Natural killer cell treated with Interleukin-12 subunit alpha and Interleukin-12 subunit beta and Interleukin-15 and Interleukin-18, amount 100 ng/mL, for 72 hours (primary cell): ENCODE measurements at places on chromosomes 16 and 17.
A peak's percentile ranks its signal among the peaks of the same experiment; 100 is the strongest.

GRCh38 chr16:76535-77272 lies 1.3 kb upstream of the MPG start:
- no peak for DNase-seq

- DNase-seq = no peak
Measured at GRCh38 chr16:4749700-4750257, 15.4 kb downstream of the DNAAF8 start.

GRCh38 chr17:78409191-78409928 lies 30.9 kb downstream of the PGS1 start:
- no peak for DNase-seq

DNA sequence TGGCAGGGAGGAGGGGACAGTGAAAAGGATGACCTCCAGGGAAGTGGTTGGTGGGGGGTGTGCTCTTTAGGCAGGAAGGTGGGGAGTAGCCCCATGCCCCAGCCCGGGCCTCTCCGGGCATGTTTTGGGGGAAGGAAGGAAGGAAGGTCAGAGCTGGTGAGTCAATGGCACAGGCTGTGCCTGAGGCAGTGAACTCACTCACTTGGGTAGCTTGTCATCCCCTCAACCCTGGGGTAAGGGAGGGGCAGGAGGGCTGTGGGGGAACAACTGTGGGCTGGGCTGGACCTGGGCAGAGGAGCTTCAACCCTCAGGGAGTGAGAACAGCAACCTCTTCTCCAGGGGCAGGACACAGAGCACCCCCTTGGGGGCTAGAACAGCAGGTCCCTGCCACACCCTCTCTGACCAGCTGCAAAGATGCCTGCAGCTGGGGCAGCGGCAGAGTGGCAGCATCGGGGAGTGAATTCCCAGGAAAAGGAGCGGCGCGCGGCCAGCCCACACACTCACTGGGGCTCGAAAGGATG lies 6.3 kb downstream of the CSF3 start:
- no peak for DNase-seq

DNA sequence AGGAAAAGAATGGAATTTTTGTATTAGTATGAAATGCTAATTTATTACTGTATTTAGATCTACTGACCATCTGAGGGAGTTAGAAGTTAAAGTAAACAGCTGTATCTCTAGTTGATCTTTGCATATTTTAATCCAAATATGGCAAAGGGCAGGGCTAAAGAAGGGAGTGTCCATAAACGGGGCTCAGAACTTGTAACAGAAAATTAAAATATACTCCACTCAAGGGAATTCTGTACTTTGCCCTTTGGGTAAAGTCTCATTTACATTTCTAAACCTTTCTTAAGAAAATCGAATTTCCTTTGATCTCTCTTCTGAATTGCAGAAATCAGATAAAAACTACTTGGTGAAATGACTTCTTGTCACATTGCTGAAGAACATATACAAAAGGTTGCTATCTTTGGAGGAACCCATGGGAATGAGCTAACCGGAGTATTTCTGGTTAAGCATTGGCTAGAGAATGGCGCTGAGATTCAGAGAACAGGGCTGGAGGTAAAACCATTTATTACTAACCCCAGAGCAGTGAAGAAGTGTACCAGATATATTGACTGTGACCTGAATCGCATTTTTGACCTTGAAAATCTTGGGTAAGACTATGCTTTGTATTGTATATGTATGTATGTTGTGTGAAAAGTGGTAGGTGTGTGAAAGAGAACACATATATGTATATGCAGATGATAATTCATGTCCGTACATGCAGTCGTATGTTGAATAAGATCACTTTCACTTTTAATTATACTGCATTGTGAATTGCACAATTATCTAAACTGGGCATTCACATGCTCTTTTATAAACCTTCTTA lies at the start of gene ASPA:
ASPA (plus strand) TSS at position 186 of the 799 bp plus-strand sequence; CDS start at position 349, 163 bp downstream.
- DNase-seq = no peak

DNA sequence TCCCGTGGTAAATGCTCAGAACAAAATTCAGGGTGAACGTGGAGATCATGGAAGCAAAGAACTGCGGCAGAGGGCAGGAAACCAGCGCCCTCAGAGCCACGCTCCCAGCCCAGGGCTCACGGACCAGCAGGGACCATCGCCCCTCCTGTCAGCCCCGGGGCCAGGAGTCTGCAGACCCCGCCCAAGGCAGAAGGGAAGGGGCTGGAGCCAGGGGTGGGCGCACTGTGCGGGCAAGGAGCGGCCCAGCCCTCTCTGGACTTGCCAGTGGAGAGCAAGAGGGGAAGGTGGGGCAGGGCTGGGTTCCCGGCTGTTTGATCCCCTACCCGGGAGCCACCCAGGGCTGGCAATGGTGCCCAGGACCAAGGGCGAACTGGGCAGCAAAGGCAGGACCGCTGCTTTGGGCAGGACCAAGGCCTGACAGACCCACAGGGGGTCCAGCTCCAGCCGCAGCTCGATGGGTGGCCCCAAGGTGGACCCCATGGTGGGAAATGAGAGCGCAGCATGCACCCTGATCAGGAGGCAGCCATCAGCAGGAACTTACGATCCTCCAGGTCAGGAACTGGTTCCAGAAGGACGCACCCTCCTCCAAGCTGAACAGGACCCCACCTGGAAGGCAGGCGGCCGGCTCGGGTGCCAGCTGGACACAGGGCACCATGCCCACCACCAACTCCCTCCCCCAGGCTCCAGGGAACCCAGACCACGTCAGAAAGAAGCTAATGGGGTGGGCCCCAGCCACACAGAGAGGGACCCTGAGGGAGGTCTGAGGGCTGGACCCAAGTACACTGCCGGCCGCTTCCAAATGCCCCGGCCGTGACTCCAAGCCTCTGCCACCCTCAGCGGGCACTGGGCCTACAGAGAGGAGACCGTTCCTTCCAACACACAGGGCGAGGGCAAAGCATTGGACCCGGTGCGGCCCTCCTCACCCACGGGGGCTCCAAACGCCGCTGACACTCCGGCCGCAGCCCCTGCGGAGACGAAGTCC lies 11.1 kb upstream of the CCDC154 start:
- peak; percentile 54 for DNase-seq

DNA sequence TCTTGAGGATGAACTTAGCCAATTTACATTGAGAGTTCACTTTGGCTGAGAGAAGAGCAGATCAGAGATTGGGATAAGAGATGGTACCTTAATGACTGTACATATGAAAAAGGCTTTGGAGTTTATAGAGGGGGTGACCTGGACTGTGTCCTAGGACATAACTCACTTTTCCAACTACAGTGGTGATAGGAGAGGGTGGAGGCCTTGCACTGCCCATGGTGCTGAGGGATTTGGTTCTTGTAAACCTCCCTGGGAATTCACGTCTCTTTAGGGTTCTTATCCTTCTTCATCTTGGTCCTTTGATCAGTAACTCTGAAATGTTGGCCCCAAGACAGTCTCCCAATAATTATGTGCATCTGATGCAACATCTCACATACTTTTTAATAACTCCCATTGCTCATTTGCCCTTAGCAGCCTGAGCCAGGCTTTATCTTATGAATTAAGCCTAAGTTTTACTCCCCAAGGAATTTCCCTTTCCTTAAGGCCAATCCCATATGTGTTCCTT lies at the start of gene OR4D1:
OR4D1 (plus strand) TSS at position 455 of the 505 bp plus-strand sequence. CDS start 6,770 bp downstream, outside the sequence.
- DNase-seq = no peak

DNA sequence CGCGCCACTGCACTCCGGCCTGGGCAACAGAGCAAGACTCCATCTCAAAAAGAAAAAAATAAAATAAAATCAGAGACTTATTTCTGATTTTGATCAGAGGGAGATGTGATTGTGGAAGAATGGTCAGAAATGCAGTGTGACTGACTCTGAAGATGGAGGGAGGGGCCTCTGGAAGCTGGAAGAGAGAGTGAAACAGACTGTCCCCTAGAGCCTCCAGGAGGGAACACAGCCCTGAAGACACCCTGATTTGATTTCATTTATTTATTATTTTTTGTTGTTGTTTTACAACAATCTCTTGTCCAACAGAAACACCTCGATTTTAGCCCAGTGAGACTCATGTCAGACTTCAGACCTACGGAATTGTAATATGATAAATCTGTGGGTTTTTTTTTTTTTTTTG lies 26.1 kb downstream of the BCL7C start:
- DNase-seq = no peak

GRCh38 chr16:75304521-75305363 lies 53.3 kb upstream of the BCAR1 start:
- DNase-seq = no peak

- no peak for DNase-seq
Measured at GRCh38 chr16:12468552-12468951, 335.1 kb downstream of the CPPED1 start.

GRCh38 chr17:19262650-19263631 lies 25.8 kb downstream of the EPN2 start:
- DNase-seq = no peak

- no peak for DNase-seq
Measured at GRCh38 chr16:11610580-11610979, 23.9 kb upstream of the LITAF start.

- no peak for DNase-seq
Measured at GRCh38 chr16:69116906-69117305, 11.5 kb downstream of the HAS3 start.
